ENCODE measurements at places on chromosomes 1 and 21. TPM values are rescaled to one million over a fixed set of nuclear protein-coding genes. Genes with fewer than 3 reads are reported as not detected.
A peak's percentile ranks its signal among the peaks of the same experiment; 100 is the strongest.

The S100A7A gene
- not detected for total RNA-seq

The SLC22A15 gene
- 3.8 TPM for total RNA-seq

The SLC30A10 gene
- 0.47 TPM for total RNA-seq

The ERRFI1 gene
- total RNA-seq: 59.8 TPM

The CACNA1E gene
- 1.1 TPM for total RNA-seq

The ST6GALNAC5 gene
- 12.7 TPM for total RNA-seq

The ATP6V1G3 gene
- total RNA-seq: not detected

- DNase-seq: no peak
Measured at GRCh38 chr1:941015-941587, 17.4 kb downstream of the SAMD11 start.

DNA sequence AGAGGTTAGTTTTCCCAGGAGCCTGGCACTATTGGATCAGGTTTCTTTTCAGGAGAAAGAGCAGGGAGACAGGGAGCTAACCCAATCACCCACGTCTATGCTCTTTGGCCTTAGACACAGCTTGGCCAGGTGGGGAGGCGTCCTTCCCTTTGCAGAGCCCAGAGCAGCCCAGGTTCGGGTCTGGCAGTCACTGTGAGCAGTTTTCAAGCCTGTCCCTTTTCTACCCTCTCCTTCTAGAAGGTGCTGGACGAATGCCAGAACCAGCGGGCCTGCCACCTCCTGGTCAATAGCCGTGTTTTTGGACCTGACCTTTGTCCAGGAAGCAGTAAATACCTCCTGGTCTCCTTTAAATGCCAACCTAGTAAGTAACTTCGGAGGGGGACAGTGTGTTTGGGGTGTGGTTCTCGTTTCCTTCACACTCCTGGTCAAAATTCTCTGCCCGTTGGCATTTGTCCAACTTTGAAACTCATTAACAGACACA lies 44.9 kb downstream of the EVA1C start:
- peak; percentile 11 for DNase-seq

GRCh38 chr1:20354610-20355009 lies 63.9 kb downstream of the VWA5B1 start:
- no peak for DNase-seq

DNA sequence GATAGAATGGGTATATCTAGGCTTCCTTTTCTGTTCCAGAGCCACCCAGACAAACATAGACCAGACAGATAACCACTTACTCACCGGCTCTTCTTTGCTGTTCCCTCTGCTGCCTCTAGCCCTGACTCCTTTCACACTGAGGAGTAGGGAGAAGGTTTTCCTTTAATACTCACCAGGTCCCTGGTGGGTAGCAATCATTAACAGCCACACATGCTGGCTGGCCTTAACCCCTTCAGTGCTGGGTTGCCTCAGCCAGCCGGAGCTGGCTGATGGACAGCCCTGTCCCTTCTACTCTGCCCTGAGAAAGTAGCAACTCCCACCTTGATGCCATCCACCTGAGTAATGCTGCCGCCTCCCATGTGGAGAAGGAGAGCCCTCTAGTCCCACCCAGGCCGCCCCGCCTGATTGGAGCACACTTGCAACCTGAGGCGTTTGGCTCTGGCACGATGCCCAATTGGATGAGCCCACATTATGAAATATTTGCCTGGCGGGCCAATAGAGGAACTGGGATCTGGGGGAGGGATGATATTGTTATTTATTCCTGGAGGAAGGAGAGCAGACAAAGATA lies 71.6 kb downstream of the PLEKHA6 start:
- DNase-seq: peak; percentile 58

DNA sequence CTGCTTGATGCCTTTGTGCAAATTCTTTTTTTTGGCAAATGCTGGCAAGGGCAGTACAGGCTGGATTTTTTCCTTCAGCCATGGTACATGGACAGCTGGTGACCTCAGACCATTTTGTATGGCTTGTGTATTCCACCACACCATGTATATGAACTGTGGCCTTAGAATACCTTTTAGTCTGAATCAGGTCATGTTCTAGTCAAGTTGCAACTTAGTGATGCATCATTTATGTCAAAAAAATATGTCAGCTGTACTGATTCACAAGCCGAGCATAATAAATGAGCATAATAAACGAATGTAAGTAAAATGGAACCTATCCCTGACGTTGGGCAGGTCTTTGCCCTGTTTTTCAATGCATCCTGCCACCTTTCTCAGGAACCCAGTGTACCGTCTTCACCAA lies 219.7 kb upstream of the RUNX1 start:
- no peak for DNase-seq

DNA sequence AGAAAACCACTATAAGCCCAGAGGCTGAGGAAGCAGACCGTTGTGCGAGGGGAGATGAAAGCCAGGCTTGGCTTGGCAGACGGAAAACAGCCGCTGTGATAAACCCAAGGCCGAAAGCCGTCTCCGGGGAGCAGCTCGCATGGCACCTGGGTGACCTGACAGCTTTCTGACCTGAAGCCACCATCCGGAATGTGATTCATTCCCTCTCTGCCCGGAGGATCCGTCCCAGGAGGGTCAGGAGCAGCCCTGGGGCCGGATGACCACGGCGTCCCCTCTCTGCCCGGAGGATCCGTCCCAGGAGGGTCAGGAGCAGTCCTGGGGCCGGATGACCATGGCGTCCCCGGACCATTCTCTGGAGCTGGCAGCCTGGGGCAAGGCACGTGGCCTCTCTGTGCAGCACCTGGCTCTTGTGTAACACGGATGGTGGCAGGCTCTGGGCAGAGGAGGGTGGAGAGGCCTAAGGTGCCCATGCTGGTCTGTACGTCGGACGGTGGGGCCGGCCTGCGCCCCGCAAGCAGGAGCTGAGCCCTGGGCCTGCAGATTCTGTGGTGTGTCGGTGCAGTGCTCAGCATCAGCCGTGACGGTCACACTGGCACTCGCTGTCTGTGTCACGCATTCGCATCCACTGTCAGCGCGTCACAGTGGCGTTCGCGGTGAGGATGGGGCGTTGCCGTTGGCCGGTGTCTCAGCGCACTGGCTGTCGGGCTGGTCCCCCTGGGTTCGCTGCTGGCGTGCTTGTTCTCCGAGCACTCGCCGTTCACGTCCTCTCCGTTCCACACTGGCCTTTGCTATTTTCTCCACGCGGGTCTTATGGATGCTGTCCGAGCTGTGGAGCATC lies 50.3 kb downstream of the SLX9 start:
- no peak for DNase-seq

DNA sequence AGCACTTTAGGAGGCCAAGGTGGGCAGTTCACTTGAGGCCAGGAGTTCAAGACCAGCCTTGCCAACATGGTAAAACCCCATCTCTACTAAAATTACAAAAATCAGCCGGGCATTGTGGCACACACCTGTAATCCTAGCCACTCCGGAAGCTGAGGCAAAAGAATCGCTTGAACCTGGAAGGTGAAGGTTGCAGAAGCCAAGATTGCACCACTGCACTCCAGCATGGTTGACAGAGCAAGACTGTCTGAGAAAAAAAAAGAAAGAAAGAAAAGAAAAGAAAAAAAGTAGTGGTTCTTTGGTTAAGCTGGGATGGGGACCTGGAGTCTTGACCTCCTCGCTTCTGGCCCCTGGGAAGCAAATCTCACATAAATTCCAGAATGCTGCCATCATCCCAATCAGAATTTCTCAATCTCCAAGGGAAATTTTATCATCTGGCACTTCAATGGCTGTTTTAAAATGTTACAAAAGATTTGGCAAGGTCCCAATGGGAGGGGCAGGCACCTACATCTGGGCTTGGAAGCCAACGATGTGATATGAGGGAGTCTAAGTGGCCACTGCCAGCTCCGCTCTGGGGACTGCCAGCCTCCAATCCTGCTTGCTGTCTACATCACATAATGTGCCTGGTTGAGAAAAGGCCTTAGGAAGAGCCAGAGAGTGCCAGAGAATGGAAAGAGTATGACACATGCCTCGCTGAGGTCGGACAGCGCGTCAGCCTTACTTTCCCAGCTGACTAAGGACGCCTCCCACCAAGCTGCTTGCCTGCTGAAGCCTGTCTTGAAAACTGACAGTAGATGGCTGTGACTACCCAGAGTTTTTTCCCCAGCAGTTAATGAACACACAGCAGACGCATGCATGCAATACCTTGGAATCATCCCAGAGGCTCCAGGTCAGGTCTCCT lies 42.1 kb upstream of the SRP9 start:
- DNase-seq: no peak

- DNase-seq: peak; percentile 74
Measured at GRCh38 chr21:26964170-26964778, 2.6 kb downstream of the ADAMTS5 start.

- DNase-seq: no peak
Measured at GRCh38 chr1:199453723-199454122, 573.8 kb upstream of the NR5A2 start.

- DNase-seq: peak; percentile 43
Measured at GRCh38 chr1:100896481-100896982, 642 bp downstream of the SLC30A7 start.

DNA sequence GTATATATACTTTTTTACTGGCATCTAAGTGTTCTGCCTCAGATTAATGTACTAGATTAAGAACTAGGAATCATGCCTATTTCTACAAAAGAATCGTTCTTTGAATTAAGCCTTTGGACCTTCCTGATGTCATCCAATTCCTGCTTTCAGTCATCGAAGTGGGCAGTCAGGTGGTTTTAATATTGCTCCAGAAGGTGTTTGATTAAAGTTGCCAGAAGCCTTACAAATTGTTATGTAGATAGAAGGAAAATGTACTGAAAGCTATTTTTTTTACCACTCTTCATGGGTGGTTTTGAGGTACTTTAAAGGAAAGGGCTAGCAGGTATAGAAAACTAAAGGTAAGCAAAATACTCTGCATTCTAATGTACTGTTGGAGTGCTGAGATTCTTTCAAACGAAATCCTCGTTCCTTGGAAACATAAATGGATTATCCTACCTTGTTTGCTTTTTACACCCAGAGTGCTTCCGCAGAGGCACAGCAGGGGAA lies 716 bp downstream of the CTBS start:
- no peak for DNase-seq

GRCh38 chr1:78464449-78464891 lies 26.3 kb upstream of the PTGFR start:
- no peak for DNase-seq

GRCh38 chr1:20497506-20497905 lies 10.4 kb downstream of the MUL1 start:
- DNase-seq: no peak

DNA sequence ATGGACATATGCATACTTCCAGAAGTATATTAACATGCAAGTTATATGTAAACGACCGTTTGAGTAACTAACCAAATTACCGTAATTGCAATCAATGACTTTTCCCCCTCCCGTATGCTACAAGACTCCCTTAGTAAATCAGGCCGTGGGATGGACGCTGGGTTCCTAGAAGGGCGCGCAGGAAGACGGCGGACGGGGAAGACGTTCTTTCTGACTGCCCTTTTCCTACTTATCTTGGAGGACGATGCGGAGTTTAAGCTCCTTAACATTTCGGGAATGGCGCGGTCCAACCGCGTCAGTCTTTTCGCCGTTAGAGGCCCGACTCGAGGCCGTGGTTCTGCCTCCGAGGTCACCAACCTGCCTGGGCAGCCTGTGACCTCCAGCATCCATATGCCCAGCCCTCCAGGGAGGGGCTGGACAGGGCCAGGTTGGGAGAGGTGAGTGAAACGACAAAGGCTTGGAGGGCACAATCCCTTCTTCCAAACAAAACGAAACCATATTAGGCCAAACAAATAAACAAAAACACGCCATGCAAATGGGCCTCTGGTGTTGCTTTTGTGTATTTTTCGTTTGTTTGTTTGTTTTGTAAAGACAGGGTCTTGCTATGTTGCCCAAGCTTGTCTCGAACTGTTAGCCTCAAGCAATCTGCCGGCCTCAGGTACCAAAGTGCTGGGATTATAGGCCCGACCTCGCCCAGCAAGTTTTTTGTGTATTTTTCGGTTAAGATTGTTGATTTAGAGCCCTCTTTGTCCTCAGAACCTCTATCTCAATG lies 873 bp upstream of the PI4KB start:
- DNase-seq: peak; percentile 68

DNA sequence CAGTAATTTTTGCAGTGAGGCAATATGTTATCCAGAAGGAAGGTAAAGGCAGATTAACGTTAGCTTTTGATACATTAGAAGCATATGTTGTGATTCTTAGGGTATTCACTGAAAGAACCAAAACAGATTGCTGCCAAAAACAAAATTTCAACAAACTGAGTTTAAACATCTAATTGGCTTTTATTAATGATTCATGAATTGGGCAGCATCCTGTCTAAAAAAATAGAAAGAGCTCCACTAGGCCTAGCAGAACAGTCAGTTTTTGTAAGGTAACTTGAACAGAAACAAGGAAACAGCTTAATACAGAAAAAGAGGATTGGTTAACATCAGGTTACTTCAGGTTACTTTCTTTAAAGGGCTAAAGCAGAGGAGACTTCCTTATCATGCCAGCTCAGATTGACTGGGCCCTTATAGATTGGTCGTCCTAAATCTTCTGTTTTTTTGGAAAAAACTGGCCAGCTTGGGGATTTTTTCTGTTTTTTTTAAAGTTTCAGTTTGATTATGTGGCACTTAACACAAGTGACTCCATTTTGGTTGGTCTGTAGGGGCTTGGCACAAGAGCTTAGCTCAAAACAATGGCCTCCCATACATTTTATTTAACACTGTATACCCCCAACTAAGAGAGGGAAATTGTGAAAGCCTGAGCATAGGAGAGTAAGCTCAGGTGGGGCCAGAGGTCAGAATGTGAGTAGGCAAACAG lies 36.8 kb upstream of the GALNT2 start:
- DNase-seq: no peak

DNA sequence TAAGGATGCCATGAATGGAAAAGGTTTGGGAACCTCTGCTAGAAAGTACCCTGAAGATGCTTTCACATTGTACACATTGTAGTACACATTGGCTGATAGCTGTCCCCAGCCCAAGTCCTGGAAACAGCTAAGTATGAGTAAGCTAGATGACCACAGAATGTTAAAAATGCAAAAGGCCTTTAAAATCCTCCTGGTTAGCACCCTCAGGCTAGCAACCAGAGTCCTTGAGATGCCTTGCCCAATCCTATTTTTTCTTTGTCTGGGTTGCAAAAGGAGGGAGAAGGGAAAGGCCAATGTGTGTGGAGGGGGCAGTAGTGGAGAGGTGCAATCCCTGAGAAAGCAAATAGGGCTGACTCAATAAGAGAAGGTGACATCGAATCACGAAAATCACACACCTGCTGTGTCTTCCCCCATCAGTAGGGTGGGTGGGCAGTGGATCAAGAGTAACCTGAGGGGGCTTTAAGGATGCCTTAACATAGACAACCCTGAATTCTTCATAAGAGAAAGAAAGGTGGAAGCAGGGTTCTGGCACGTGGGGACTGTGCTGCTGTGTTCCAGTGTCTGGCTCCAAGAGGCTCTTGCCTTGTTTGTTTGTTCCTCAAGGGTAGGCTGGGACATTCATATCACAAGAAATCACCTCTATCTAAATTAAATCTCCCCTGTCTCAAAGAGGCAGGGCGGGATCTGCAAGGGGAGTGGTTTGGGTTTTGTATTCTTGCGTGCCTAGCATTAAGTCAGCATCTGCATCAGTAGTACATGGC lies 266.2 kb upstream of the PLXNA2 start:
- DNase-seq: no peak
